NCI-H510A (cell line): ENCODE measurements at places on chromosomes 2 and 18.

DNA sequence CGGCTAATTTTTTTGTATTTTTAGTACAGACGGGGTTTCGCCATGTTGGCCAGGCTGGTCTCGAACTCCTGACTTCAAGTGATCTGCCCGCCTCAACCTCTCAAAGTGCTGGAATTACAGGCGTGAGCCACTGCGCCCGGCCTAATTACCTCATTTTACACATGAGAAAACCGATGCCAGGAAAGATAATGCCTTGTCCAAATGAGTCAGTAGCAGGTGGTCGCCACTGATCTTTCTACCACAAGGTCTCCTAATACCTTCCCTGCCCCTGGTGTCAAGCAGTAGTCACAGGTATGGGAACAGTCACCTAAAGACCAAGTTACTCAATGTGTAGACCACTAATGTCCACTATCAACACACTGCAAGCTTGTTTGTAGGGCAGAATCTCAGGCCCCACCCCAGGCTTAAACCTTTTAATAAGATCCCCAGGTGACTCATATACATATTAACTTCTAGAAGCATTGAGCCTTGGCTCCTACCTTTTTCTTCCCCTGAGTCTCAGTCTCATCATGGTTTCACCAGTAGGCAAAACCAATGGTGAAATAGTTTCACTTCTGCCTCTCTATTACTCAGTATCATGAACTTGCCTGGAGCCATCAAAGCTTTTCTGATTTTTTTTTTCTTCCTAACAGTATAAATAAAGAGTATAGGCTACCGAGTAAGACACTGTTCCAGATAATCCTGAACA is 6.9 kb upstream of the EPB41L5 start:
- no peak for DNase-seq

DNA sequence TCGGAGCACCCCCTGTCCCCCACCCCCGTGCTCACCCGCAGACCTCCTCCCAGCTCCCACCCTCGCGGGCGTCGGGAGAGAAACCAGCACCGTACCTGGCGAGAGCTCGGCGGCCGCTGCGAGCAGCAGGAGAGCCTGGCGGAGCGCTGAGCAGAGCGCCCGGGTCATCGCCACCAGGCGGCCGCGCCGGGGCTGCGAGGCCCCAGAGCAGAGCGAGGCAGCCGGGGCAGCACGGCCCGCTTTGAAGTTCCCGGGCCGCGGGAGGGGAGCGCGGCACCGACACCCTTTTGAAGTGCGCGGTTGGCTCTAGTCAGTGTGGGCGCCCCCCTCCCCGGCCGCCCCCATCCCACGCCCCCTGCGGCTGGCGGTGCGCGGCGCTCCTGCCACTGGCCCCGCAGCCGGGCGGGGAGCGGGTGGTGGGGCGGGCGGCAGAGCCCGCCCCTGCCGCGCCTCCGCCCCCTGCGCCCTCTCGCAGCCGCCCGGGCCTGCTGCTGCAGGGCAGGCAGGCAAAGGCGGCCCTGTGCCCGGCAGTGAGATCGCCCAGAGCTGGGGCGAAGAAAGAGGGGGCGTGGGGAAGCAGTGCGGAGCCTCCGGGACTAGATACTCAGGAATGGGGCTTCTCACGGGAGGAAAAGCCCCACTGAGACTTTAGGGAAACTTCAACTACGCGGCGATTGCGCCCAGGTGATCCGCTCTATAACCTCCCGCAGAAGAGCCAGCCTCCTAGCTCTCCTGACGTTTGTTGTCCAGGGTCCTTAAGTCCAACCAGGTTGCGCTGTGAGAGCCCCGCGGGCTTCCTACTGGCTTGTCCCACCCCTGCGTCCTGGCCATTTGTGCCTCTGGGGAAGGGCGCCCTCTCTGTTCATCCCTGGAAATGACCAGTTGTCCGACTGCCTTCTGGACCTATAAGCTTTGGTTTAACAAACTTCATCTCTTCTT is at the start of gene ACVR1C:
TSS of gene ACVR1C (minus strand) at position 388 of the 939 bp plus-strand sequence. CDS start at position 168, 220 bp downstream.
- DNase-seq, result peak; percentile 77

GRCh38 chr2:20595439-20596192 is 55.3 kb downstream of the HS1BP3 start:
- no peak for DNase-seq

GRCh38 chr18:75246721-75247610 is 36.4 kb downstream of the TSHZ1 start:
- DNase-seq, result no peak

- DNase-seq, result no peak
These were observed 71.3 kb upstream of the SETBP1 start for GRCh38 chr18:44609181-44609941.

GRCh38 chr2:28030600-28030999 is 140.1 kb downstream of the BABAM2 start:
- DNase-seq, result no peak

GRCh38 chr2:233336541-233336940 is 17.8 kb upstream of the DGKD start:
- no peak for DNase-seq

DNA sequence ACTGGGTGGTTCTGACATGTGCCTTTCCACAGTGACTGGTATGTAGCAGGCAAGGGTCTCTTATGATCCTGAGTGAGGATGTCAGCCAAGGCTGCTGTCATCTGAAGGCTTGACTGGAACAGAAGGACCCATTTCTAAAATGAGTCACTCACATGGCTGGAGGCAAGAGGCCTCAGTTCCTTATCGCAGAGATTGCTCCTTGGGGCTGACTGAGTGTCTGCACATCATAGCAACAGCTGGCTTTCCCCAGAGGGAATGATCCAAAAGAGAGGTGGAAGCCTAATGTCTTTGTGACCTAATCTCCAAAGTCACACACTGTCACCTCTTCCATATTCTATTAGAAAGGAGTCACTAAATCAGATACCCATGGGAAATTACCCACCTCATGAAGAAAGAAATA is 114.0 kb downstream of the NEDD4L start:
- DNase-seq, result no peak

- DNase-seq, result no peak
These were observed 95.5 kb upstream of the TTC27 start for GRCh38 chr2:32532341-32532740.

GRCh38 chr18:59696311-59697235 is 650 bp downstream of the CCBE1 start:
- no peak for DNase-seq

GRCh38 chr2:4964001-4964540 is 728.1 kb upstream of the SOX11 start:
- DNase-seq, result peak; percentile 8

DNA sequence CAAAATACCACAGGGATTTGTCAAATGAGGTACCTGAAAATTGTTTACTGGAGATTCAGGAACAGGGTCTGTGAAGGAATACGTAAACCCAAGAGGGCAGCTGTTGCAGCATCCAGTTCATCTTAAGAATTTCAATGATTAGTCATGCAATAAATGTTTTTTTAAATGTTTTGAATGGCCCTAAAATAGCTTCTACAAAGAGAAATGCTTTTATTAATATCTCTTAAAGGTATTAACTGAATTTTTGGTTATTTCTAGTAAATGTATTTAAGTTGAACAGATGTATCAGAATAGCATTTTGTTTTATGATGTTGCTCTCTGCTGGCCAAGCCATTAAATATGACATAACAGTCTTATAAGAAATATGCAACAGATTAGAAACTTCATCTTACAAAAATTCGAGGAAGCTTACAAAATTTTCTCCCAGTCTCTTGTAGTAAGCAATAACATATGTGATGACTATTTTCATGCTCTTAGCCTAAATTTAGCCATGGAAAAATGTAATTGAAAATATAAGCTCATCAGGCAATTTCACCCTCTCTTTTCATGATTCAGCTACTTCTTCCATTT is 863.9 kb downstream of the SUCLG1 start:
- no peak for DNase-seq

- DNase-seq, result no peak
These were observed 213.7 kb downstream of the TSN start for GRCh38 chr2:121969166-121969565.

GRCh38 chr2:7692657-7693161 is 775.5 kb downstream of the RNF144A start:
- no peak for DNase-seq

GRCh38 chr18:30039201-30039600 is 1003.3 kb downstream of the DSC3 start:
- no peak for DNase-seq

DNA sequence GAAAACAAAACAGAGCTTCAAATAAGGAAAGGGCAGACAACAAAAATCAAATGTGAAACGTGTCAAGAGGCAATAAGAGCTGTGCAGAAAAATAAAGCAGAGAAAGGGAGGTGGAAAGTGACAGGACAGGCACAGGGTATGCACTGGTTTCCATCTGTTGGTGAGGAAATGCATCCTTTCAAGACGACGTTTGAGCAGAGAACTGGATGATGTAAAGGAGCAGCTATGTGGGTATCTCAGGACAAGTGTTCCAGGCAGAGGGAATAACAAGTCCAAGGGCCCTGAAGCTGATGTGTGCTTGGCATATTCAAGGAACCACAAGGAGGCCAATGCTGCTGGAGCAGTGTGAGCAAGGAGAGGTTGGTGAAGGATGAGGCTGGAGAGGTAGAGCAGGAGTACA is 168.9 kb upstream of the SERPINE2 start:
- DNase-seq, result no peak

- peak; percentile 50 for DNase-seq
These were observed 45.6 kb downstream of the SESTD1 start for GRCh38 chr2:179218848-179219594.

DNA sequence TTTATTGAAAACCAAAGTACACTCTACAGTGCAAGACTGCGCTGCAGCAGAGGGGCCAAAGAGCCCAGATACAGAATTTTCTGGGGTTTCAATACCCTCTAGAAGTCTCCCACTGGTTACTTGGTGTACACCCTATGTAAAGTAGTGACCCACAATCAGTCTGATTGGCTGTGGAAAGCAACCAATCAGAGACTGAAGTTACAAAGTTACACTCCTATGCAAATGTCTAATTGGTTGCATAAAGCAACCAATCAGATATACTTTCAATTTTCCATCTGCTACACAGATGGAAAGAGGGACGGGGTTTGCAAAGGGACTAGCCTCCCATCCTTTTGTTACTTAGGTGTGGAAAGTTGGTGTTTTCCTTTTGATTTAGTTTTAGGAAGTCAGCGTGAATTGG is 198.9 kb upstream of the SH3BP4 start:
- no peak for DNase-seq

DNA sequence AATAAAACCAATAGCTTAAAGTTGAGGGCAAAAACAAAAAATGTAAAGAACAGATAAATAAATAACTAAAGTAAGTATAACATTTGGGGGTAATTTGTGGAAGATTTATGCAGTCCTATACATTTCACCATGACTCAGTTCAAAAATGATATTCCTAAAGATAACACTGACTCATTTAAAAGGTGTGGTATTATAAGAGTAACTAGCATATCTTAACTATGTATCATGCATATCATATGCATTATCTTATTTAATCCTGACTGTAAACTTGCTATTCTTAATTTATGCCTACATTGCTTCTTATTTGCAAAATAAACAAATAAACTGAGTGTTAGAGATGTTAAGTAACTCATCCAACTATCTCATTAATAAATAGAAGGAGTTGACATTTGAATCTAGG is 726.5 kb upstream of the PKDCC start:
- no peak for DNase-seq

GRCh38 chr18:32355896-32356295 is 114.8 kb downstream of the GAREM1 start:
- no peak for DNase-seq

DNA sequence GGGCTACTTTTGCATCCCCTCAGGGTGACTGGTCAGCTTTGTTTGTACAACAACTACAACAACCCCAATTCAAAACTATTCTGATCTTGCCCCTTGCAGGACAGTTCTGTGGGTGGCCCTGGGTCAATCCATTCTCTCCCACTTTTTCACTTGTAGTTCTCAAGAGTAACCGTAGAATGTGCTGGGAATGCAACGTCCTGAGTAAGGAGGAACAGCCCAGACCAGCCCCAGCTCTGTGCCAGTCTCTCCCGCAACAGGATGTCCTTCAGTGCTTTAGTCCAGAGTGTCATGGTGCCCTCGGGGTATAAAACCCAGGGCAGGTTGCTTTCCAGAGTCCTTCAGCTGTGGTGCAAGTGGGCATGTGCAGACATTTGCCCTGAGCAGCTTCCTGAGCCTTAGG is 22.1 kb upstream of the TEX51 start:
- no peak for DNase-seq

DNA sequence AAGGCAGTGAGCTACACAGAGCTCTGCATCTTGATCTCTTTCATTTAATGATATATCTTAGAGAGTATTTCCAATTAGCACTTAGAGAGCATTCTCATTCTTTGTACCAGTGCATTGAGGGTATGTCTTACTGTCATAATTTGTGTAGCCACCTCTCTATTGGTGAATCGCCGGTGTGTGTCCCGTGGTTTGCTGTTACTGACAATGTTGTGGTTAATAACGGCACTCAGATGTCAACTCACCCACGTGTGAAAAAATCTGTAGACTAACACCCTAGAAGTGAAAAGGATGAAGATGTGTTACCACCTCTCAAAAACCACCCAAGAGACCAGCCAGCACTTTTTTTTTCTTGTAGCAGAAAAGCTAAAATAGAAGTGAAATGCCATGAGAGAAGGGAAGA is 37.1 kb downstream of the TEX51 start:
- DNase-seq, result no peak

GRCh38 chr2:98269274-98269673 is 77.0 kb upstream of the CNGA3 start:
- DNase-seq, result no peak

GRCh38 chr2:206383669-206384068 is 59.7 kb upstream of the ADAM23 start:
- DNase-seq, result no peak

- no peak for DNase-seq
These were observed 13.3 kb upstream of the POLE4 start for GRCh38 chr2:74944987-74945787.

DNA sequence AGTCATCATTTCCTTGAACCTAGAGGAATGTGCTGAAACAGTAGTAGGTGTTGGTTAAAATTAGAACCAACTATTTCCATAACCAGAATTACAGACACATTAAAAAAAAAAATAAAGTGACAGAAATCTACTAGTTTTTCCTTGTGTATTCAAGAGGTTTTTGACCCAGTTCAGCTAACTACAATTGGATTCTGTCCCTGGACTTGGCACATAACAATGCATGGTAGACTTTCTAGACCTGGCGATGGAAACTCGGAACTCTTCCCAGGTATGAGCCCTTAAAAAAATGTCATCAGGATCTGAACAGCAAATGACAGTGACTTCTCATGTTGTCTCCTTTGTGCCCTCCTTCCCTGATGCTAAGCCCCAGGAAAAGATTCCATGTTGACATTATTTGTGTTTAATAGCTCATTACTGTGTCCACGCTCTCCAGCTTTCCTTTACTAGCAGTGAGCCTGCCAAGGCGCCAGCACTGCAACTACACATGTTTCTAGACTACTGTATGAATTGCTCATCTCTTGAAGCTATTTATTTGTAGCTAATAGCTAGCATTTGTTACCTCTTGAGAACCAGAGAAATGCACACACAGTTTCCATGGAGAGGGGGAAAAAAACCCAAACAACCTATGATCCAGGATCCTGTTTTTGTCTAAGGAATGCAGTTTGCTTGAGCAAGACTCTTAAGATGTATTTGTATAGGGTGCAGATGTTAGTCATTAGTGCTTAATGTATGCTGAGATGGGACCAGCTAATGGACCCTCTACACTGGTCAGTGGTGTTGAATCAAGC is 148.5 kb downstream of the FMNL2 start:
- DNase-seq, result no peak

GRCh38 chr2:176085120-176085788 is 1.5 kb upstream of the EVX2 start:
- peak; percentile 39 for DNase-seq
